ENCODE measurements at places on chromosomes 7 and 10.

GRCh38 chr10:7738536-7739407 lies 35.7 kb downstream of the ITIH2 start:
- no peak for DNase-seq

DNA sequence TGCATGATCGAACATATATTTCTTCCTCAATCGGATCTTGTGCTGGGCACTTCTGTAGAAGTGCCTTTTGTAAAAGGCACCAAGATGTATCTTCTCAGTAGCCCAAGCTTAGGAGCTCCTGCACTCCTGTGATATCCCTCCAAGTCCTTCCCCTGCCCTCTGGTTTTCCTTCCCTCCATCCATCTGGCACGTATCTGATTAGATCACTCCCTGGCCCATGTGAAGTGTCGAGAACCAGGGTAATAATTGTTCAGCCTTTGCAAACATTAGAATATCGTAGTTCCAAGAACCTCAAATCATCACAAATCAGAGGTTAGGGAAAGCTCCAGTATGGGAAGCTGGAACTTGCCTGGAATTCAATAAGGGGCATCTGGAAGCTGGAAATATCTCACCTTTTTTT lies 221.1 kb upstream of the AUTS2 start:
- no peak for DNase-seq

DNA sequence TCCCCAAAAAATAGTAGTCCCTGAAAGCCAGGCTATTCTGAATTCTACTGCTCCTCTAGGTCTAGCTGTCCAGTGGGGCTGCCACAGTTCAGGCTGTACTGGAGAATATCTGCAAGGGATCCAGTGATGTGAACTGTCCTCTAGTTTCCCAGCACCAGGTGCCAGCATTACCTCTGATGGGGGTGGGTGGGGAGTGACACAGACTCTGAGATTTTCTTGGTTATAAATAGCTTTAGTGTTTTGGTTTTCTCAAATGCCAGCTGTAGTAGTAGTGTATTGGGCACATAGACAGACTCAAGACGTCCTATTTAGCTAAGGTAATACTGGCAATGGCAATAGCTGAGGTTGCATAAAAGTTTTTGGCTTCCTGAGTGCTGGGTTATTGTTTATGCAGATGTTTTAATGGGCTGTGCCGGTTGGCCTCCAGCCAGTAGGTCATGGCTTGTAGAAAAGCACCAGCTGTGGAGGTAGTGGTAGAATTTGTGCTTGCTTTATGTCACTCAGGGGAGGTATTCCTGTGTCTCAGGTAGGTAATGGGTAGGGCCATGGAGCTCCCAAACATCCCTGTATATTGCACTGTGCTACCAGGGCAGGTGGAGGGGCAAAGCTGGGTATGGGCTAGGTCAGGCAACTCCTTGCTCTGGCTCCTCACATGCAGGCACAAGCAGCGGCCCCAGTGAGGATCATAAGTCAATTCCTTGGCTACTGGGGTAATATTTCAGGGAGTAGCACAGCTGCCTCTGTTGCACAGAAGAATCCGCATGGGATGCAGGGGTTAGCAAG lies 338.7 kb upstream of the LRRTM3 start:
- no peak for DNase-seq

DNA sequence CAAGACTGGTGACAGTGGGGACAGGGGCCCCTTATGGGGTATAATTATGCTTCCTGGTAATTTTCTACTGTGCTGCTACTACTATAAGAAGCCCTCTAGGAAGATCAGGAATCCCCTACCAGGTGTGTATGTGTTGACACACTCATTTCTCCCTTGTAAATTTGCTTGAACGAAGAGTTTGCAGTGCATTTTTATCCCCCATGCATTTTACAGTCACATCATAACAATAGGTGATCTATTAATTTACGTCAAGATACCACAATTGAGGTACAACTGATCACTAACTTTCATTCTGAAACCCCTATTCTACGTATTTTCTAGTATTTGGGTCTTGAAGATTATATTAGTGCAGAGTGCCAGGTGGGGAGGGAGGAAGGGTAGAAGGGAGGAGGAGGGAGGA lies 252.2 kb downstream of the NSUN6 start:
- DNase-seq, result no peak

GRCh38 chr7:156896388-156897022 lies 3.5 kb upstream of the LMBR1 start:
- DNase-seq, result no peak

- no peak for DNase-seq
These were observed 44.0 kb upstream of the TNRC18 start for GRCh38 chr7:5467645-5468044.

- no peak for DNase-seq
These were observed 112.5 kb downstream of the MAD1L1 start for GRCh38 chr7:2120251-2120660.
